ENCODE measurements at places on chromosomes 7 and 10.
A peak's percentile ranks its signal among the peaks of the same experiment; 100 is the strongest.

- no peak for DNase-seq
Observed at GRCh38 chr7:99089914-99090629, 53.8 kb downstream of the SMURF1 start.

- DNase-seq, result no peak
Observed at GRCh38 chr10:118729200-118729599, 25.6 kb downstream of the CACUL1 start.

DNA sequence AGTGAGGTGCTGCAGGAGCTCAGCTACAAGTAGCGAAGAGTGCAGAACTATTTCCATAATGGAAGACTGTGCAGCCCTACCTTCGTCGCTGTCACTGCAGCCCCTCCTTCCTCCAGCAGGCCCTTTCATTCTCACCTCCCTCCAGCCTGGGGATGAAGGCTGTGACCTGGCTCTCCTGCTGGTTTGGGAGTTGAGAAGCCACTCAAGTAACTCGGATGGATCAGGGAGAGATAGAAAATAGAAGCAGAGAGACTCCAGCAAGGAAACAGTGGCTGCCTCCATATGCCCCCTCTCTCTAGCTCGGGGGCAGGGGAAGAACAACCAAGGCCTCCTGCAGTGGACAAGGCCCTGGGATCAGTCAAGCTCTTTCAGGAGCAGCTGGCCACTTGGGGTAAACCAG is 37.4 kb upstream of the NPFFR1 start:
- no peak for DNase-seq

- DNase-seq, result no peak
Observed at GRCh38 chr7:51075681-51076580, 240.7 kb downstream of the COBL start.

DNA sequence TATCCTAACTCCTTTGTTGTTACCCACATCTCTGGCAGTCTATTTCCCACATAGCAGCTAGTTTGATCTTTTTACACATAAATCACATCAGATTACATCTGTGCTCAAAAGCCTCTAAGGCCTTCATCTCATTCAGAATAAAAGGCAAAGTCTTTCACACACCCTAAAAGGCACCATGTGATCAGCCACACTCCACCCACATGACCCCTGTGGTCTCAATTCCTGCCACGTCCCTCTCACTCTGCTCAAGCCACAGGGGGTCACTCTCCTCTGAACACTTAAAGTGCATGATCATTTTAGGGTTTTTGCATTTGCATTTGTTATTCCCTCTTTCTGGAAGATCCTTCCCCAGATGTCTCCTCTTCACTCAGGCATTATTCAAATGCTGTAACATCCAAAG is 30.8 kb downstream of the ELAPOR2 start:
- no peak for DNase-seq

- DNase-seq, result no peak
Observed at GRCh38 chr7:17948526-17949238, 8.4 kb upstream of the SNX13 start.

DNA sequence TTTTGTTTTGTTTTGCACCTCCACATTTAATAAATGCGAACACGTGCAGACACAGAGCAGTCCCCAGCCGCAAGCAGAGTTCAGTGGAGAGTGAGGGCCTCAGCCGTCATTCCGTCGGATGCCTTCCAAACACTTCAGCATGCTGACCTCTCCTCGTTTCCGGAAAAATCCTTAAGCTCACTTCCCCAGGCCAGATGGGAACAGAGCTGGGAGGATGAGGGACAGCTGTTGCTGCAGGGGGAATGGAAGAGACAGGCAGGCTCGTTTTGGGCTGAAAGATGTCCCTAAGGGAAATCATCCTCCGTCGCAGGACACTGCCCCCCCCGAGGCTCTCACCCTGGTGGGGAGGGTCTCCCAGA is 17.2 kb upstream of the FGFR2 start:
- DNase-seq, result no peak

GRCh38 chr10:35412900-35413491 is 76.7 kb downstream of the CCNY start:
- DNase-seq, result no peak

GRCh38 chr10:86393862-86394455 is 27.4 kb upstream of the GRID1 start:
- peak; percentile 24 for DNase-seq

- no peak for DNase-seq
Observed at GRCh38 chr7:132117636-132118035, 458.6 kb downstream of the PLXNA4 start.

- no peak for DNase-seq
Observed at GRCh38 chr7:44920119-44920518, 34.8 kb upstream of the PURB start.

DNA sequence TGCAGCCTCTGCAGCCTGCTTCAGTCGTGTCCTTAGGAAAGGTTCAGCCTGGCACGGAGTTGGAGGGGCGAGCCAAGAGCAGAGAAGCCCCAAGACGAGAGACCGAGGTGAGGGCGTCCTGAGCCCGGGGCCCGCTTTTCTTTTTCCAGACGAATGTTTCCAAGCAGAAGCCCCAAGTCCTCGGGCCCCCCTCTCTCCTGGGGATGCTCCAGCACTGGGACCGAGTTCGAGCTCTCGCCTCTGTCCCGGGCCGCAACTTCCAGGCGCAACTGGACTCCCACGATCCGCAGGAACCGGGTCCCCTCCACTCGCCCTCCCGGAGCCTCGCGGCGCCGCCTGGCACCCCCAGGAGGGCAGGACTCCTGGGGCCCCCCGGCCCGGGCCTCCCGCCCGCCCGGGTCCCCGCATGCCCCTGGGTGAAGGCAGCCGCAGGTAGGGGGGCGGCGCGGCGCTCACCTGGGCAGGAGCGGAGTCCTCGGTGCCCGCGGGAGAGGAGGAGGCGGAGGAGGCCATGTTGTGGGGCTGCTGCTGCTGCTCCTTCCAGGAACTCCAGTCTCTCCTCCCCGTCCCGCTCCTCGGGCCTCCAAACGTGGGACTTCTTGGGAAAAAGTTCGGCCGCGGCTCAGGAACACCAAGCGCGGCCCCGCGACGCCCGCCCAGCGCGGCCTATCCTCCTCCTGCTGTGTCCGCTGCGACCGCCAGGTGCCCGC is 45.3 kb upstream of the CDK1 start:
- DNase-seq, result no peak

- DNase-seq, result no peak
Observed at GRCh38 chr7:77782383-77782782, 15.9 kb downstream of the TMEM60 start.

DNA sequence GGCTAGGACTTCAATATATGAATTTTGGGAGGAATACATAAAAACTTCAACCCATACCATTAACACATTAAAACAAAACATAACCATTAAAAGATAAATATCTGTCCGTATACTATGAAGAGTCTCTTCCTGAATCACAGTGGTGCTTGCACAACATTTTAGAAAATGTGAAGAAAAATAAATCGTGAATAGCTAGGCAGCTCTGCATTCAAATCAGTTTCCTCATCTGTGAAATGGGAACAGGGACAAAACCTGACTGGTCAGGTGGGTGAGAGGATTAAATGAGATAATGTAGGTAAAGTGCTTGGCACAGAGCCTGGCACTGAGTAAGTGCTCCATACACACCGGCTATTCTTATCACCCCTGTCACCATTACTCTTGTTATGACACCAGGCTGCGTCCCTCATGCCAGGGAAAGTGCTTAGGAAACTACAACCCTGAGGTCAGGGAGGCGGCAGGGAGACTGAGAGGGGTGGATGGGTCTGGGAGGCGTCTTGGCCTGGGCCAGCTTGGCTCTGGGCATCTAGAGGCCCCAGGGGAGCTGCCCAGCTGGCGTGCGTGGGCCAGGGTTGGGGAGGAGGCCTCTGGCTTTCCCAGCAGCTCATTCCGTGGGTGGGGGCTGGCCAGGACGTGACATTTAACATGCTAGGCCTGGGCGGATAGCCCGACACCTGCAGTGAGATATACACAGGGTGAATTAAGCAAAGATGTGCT is 78.3 kb downstream of the SH3PXD2A start:
- peak; percentile 69 for DNase-seq

GRCh38 chr7:97006055-97006815 is 882 bp downstream of the DLX6 start:
- peak; percentile 80 for DNase-seq

GRCh38 chr7:46192271-46192670 is 271.2 kb upstream of the IGFBP3 start:
- DNase-seq, result no peak

GRCh38 chr10:23337616-23338015 is 7.0 kb downstream of the C10orf67 start:
- DNase-seq, result no peak

- DNase-seq, result no peak
Observed at GRCh38 chr10:76733441-76733936, 904.1 kb downstream of the KCNMA1 start.

GRCh38 chr7:28408960-28409715 is 3.2 kb upstream of the CREB5 start:
- peak; percentile 97 for DNase-seq

GRCh38 chr7:51034521-51035264 is 252.0 kb upstream of the GRB10 start:
- DNase-seq, result no peak

DNA sequence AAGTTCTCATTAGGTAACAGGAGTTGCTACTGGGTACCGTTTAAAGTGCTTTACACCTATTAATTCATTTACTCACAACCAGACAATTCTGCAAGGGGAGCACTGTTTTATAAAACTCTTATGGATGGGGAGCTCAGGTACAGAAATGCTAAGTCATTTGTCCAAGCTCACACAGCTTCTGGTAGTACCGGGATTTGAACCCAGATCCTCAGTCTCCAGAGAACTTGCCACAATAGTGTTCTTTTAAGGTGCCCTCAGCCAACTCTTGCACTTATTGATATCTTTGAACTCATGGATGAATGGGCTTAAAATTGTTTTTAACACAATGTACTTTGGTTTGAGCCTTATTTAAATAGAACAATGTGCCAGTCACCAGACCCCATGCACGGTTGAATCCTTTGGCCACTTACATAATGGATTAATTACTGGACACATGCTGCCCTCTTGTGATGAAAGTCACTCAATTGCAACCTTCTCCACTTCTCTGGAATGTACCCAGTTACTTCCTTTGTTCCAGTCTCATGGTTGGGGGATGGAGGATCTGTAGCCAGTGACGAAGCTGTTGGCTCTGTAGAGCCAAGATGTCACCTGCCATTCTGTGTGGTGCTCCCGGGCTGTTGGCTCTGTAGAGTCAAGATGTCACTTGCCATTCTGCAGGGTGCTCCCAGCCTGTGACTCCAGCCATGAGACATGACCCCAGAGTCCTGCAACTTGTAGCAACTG is 65.6 kb downstream of the NOD1 start:
- no peak for DNase-seq

GRCh38 chr7:100393233-100393905 is 20.1 kb downstream of the PILRA start:
- DNase-seq, result no peak

- no peak for DNase-seq
Observed at GRCh38 chr7:90771281-90771680, 175.2 kb downstream of the CDK14 start.

DNA sequence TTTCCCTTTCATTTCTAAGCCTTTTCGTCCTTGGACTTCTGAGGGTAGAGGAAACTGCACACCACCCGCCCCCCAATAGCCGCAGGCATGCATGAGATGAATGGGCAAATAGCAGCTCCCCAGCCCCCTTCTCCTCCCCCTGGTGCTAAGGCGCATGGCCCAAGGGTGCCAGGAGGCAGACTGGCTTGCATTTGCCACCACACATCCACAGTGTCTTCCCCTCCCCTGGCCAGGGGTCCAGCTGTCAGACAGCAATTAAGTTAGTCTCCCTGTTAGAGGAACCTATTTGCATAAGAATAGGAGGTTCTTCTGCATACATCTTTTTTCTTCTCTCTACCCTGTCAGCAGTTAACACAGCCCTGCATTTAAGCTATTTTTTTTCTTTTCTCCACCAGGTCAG is 20.2 kb downstream of the TOMM7 start:
- DNase-seq, result no peak

- no peak for DNase-seq
Observed at GRCh38 chr7:70492625-70493024, 639.3 kb upstream of the GALNT17 start.

- DNase-seq, result no peak
Observed at GRCh38 chr10:36177071-36177470, 535.0 kb upstream of the FZD8 start.

DNA sequence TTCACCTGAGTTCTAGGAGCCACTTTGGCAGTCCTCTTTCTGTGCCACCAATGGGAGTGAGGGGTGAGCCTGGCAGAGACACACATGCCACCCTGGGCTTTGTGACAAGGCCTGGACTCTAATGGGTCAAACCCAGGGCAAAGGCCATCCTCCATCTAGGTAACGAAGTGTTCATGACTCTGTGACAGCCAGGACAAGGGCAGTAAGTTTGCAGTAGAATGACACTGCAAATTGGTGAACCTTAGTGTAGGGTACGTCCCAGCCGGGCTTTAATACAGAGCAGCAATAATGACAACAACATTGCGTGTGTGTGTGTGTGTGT is 43.3 kb downstream of the PAPSS2 start:
- DNase-seq, result no peak

DNA sequence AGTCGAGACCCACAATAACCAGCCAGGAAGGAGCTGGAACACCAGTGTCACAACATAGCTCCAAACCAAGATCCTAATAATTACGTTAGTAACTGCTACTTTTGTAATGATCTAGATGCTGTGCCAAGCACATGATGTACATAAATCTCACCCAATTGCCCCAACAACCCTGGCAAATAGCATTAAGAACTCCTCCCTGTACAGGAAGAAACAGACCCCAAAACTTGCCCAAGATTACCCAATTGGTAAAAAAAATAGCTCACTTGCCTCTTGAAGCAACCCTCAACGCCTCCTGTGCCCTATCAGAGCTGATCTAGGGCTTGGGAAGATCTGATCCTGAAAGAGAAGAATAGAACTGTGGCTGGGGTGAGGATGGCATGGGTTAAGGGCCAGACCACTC is 628.7 kb upstream of the AUTS2 start:
- no peak for DNase-seq

DNA sequence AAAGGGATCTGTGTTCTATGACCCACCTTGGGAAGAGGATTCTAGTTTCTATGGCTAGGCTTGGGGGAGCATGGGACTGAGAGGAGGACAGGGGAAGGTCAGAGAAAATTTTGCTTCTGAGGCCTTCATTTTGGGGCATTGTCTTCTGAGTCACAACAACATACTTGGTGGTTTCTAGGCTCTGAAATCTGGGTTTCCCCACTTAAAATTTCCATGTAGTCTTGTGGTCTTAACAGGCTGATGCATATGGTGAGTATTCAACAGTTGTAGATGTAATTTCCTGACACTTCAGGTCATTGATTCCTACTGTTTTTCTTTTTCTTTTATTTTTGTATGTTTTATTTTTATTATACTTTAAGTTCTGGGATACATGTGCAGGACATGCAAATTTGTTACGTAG is 88.5 kb downstream of the ANKRD7 start:
- no peak for DNase-seq

GRCh38 chr7:25698451-25699113 is 453.4 kb upstream of the NFE2L3 start:
- no peak for DNase-seq

DNA sequence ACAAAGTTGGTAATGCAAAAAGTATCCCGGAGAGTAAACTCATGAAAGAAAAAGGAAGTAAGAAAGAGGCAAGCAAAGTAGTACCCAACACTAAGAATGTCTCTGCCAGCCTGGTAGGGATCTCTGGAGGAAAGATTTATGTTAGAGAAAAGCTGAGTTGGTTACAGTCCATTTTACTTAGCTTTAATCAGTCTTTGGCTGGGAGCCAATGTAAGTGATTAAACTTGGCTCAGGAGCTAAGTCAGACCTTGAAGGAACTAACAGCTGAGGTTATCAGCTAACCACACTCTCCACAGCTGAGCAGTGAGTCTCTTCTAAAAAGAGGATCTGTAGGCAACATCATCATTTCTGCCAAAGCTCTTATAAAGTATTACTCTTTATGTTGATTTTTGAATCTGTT is 148.0 kb downstream of the ANKRD7 start:
- DNase-seq, result no peak

GRCh38 chr7:141497391-141497790 is 53.8 kb upstream of the AGK start:
- DNase-seq, result no peak
